Kidney tubule cell (primary cell): ENCODE measurements at places on chromosomes 2 and 18.
A peak's percentile ranks its signal among the peaks of the same experiment; 100 is the strongest.

DNA sequence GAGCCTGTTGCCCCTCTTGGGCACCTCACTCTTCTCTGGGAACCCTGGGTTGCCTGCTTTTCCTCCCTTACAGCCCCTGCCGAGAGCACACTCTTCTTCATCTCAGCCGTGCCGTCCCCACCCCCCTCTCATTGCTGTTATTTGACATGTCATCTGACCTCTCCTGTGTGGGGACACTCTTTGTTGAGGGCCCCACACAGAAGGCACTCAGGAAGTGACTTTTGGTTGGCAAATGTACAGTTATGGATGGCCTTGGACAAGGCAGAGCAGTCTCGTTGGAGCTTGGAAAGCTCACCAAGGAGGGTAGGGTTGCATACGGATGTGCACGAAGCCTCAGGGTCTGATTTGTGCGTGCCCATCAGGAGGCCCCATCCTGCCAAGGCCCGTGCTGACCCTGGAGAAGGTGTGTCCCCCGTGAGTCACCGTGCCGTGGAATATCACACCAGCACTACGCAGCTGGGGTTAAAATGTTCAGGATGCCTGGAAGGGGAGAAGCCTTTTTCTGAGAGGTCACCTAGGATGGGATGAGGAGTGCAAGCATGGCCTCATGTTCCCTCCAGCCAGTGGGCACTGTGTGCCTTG lies 93.9 kb downstream of the CTIF start:
- no peak for DNase-seq

GRCh38 chr2:205571360-205571959 lies 110.8 kb upstream of the NRP2 start:
- no peak for DNase-seq

DNA sequence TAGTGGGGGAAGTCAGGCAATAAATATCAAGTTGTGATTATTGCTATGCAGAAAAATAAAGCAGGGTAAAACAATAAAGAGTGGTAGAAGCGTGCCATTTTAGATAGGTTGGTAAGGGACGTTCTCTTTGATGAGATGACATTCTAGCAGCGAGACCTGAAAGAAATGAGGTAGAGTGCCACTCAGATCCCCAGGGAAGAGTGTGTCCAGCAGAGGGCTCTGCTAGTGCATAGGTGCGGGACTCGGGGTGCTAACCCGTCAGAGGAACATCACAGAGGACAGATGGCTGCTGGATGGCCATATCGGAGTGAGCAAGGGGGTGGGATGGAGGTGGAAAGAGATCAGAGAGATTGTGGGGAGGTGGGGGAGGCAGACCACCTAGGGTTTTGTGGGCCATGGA lies 16.3 kb upstream of the GTF2A1L start:
- DNase-seq = peak; percentile 33

DNA sequence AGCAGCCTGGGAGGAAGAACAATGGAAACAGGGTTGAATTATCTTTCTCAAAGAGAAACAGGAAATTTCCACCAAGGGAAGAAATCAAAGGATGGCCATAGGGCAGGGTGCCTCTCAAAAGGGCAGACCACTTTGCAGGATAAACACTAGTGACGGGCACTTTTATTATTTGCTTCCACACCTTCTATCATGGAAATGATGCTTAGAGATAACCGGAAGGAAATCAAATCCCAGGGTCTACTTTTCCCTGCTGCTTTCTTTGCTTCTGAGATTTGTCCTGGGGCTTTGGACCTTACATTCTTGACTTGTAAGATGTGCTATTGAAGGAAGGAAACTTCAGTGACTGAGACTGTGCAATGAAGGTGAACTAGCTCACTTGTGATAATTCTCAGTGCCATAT lies 1.1 kb upstream of the SCN9A start:
- no peak for DNase-seq

- peak; percentile 60 for DNase-seq
These were observed at the start of gene IGFBP5 for GRCh38 chr2:216695401-216695821. Gene IGFBP5, minus strand, starts transcription at chr2:216695549. Its CDS starts 774 bp downstream, at chr2:216694775.
